Effector memory CD4-positive, alpha-beta T cell (primary cell): ENCODE measurements at places on chromosomes 1 and 21.

DNA sequence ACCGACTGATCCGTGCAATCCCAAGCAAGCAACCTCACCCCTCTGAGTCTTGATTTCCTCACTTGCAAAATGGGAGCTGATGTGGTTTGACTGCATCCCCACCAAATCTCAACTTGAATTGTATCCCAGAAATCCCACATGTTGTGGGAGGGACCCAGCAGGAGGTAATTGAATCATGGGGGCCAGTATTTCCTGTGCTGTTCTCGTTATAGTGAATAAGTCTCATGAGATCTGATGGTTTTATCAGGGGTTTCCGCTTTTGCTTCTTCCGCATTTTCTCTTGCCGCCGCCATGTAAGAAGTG lies 58.4 kb downstream of the FHAD1 start:
- no peak overlapping the region for H3K27ac ChIP-seq
- H3K36me3 ChIP-seq = no peaks in the 10 kb centered on the region
- DNase-seq = no peak
- no peaks in the 10 kb centered on the region for H3K27me3 ChIP-seq

- peaks cover 5% of the 10 kb centered on the region for H3K27me3 ChIP-seq
- DNase-seq = no peak
- H3K4me1 ChIP-seq = no peaks in the 10 kb centered on the region
Observed at GRCh38 chr1:4880626-4881025, 226.2 kb downstream of the AJAP1 start.

GRCh38 chr1:10186331-10187025 lies 23.9 kb upstream of the KIF1B start:
- no peaks in the 10 kb centered on the region for H3K4me1 ChIP-seq
- no peak overlapping the region for H3K27ac ChIP-seq
- H3K36me3 ChIP-seq = no peaks in the 10 kb centered on the region

GRCh38 chr1:30420519-30421050 lies 302.8 kb downstream of the MATN1 start:
- H3K27me3 ChIP-seq = peaks cover 2% of the 10 kb centered on the region
- H3K36me3 ChIP-seq = no peaks in the 10 kb centered on the region
- no peak overlapping the region for H3K4me3 ChIP-seq
- no peak overlapping the region for H3K27ac ChIP-seq

DNA sequence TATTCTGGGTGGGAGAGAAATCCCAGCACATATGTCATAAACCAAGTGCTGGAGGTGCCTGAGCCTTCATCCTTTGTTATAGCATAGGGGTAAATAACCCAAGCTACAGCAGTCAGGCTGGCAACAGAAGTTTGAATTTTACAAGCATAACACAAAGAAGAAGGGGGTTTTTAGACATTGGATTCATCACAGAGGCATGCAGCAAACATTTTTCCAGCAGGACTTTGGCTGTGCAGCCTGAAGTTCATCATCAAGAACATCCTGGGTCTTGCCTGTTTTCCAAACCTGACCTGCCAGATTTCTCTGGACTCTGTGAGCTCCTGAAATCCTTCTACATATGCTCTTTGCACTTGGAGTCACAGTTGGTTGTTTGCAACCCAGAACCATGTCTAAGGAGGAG lies 16.2 kb downstream of the PTGER3 start:
- no peak overlapping the region for H3K27ac ChIP-seq
- no peaks in the 10 kb centered on the region for H3K36me3 ChIP-seq
- H3K4me3 ChIP-seq = no peak overlapping the region
- H3K4me1 ChIP-seq = no peaks in the 10 kb centered on the region
- no peak for DNase-seq

GRCh38 chr1:48726139-48726538 lies 50.6 kb downstream of the BEND5 start:
- H3K4me1 ChIP-seq = no peaks in the 10 kb centered on the region
- H3K27ac ChIP-seq = no peak overlapping the region
- H3K36me3 ChIP-seq = no peaks in the 10 kb centered on the region
- no peaks in the 10 kb centered on the region for H3K27me3 ChIP-seq
